Breast epithelium (tissue), 4 donors: ENCODE measurements at places on chromosomes 16 and 17.

- no peak for DNase-seq
These were observed 59.4 kb upstream of the CMIP start for GRCh38 chr16:81385031-81385756.

DNA sequence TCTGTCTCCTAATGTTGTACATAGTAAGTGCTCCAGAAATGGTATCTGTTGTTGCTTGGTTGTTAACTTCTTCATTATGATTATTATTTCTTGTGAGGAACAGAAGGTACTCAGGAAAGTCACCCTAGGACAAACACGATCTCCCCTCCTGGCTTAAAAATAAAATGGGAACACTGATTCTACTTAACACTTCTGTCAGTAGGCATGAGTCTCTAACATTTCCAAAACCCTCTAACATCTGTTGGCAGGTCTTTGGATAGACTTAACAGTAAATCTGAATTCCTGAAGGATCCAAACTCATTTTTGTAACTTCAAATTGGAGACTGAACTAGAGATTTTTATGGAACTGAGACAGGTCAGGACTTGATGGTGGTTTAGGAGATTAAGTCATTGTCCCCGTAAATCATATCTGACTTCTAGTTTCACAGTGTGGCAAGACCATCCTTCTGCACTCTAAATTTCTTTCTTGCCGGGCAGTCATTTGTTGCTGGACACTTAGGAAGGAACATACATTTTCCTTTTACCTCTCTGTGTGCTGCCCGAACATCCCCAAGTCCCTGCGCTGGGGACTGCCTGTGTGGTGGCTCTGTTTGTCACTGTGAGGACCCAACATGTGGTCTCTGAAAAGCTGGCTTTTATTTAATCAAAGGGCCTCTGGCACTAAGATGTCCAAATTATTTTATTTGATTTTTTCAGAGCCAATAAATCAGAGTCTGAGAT lies 149.9 kb downstream of the NPIPB5 start:
- DNase-seq = no peak

DNA sequence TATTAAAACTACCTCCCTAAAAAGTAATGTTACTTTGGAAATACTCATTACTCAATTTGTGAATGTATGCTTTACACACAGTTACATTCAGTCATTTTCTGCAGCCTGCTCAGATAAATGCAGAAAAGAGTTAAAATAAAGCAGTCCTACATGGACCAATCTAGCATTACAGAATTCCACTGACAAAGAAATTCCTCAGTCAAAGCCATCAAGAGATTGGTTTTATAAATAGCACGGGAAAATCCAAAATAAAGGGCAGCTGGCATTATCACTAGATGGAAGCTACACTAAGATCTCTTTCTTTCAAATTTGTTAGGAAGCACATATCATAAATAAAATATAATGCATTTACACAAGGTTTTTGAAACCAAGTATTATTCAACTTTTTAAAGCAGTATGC lies 58.3 kb downstream of the DUSP14 start:
- no peak for DNase-seq

- no peak for DNase-seq
These were observed 4.8 kb upstream of the GOSR1 start for GRCh38 chr17:30472238-30472890.

GRCh38 chr17:81018044-81018802 lies 16.7 kb upstream of the BAIAP2 start:
- no peak for DNase-seq

GRCh38 chr17:43533699-43534098 lies 12.4 kb downstream of the ETV4 start:
- no peak for DNase-seq
